Stimulated activated CD4-positive, alpha-beta T cell treated with anti-CD3 and anti-CD28 coated beads, Interleukin-12 subunit alpha, Interleukin-12 subunit beta, amount 100 ng/mL, for 4 hours (primary cell): ENCODE measurements at places on chromosomes 3 and 15.

- DNase-seq, result no peak
Observed at GRCh38 chr3:100129941-100130340, 15.6 kb upstream of the FILIP1L start.

- DNase-seq, result no peak
Observed at GRCh38 chr15:74768099-74768770, 13.6 kb upstream of the CSK start.

DNA sequence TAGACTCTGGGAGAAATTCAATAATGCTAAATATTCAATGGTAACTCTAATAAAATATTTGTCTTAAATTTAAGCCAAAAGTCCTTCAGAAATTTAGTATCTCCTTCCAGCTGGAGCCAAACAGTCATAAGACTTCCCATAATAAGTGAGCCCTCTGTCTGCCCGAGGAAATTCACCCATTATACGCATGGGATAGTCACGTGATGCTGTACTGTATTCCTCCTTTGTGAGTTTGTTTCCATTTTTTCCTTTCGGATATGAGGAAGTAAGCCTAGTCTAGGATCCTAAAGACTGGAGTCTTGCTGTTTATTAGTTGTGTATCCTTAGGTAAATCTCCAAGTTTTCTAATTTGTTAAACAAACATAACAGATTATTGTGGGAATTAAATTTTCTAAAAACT is 110.4 kb upstream of the PLAAT1 start:
- no peak for DNase-seq

GRCh38 chr3:45118615-45119071 is 27.5 kb downstream of the CDCP1 start:
- no peak for DNase-seq

DNA sequence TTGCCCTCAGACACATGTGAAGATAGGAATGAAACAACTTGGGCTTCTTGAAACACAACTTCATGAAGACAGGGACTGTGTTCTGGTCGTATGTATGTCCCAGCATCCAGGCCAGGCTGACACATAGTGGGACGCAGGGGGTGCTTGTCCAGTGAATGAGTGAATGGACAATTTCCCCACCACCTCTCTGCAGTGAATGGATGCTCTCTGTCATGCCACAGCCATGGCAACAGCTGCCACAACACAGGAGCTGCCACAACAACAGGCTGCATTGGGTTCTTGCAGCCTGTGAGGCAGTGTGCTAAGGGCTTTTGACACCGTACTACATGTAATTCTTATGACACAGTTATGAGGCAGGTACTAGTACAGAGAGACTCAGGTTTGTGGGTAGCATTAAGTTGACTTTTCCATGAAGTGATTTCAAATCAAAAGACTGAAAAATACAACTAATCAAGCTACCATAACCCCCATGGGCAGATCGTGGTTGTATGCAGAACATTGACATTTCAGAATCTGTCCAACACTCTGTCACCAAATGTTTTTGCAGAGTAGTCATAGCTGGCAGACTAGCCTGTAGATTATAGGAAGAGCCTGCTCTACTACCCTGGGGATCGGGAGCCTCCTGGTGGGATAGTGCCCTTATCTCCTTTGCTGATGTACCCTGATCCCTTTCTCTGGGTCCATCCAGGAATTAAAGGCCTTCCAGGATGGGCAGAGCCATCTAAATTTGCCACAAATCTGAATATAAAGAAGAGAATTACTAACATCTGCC is 40.8 kb downstream of the CLSTN2 start:
- no peak for DNase-seq

GRCh38 chr3:176906046-176906905 is 291.0 kb downstream of the TBL1XR1 start:
- DNase-seq, result no peak

DNA sequence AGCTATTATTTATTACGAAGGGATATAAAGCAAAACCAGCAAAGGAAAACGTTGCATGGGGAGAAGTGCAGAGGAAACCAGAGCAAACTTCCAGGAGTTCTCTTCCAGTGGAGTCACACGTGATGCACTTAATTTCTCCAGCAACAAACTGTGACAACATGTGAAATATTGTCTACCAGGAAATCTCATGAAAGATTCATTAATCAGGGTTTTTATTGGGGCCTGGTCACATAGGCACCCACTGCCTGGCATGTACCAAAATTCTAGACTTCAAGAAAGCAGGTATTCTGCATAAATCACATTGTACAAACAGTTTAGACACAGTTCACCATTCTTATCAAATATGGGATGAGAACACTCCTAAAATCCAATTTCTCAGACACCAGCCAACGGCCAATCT is 5.4 kb upstream of the TFG start:
- DNase-seq, result no peak

DNA sequence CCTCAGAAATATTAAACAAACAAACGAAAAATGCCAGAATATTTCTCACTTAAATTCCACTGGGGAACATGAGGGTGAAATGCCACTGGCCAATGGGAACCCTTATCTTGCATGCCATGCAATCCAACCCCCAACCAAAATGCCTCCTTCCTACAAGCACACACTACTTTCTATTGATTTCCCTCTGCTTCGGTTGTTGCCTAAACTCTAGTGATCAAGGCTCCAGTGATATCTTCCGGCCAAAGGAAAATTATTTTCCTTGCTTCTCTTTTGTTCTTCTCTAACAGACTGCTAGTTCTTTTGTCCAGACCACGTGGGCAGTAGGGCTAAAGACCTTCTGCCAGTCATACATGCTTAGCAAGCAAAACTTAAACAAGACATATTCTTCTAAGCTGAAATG is 115.7 kb downstream of the TMCC1 start:
- no peak for DNase-seq

GRCh38 chr15:65924004-65924403 is 54.7 kb downstream of the RAB11A start:
- no peak for DNase-seq

DNA sequence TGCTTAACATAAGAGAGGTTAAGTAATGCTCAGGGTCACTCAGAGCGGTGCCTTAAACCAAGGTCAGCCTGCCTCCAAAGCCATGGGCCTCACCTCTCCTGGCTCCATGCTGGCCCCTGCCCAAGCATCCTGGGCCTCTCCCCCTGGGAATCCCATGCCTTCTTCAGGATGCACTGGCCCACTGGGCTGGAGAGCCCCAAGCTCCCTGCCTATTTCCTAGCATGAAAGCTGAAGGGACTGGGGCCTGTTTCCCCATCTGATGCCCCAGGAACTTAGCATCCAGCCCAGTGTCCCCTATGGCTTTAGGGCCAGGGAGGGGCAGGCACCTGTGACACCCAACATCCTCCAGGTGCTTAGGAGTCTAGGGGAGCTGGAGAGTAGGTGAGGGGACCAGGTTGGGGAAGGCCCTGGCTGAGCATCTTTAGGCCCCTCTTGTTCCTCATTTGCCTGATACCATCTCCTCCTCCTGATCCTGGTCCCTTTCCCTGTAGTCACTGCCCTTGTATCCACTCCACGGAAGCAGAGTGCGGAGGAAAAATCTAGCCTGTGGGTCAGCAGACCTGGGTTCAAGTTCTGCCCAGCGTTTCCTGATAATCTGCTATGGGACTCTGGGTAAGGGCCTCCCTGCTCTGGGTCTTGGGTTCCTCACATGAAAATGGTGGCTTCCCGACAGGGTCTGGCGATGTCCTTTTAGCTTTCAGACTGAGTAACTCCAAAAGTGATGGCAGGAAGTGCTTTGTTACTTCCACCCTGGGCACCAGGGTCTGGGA is 28.6 kb downstream of the EHD4 start:
- DNase-seq, result no peak

DNA sequence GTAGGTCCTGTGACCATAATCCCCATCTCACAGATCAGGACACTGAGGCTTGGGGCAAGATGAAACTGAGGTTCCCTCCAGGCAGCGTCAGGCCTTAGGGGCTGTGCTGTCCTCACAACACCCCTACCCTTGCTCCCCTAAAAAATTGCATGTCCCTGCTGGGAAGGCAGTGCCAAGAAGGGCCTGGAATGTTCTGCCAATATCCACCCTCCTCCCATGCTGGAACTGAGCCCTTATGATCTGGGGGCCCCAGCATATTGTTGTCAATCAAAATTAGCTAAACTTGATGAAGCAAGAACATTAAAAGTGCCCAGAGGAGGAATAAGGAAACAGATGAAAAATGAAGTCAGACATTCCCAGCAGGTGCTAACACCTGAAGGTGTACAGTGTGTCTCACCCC is 13.4 kb upstream of the RTP3 start:
- no peak for DNase-seq

GRCh38 chr3:46163556-46164041 is 44.5 kb downstream of the CCR1 start:
- no peak for DNase-seq

DNA sequence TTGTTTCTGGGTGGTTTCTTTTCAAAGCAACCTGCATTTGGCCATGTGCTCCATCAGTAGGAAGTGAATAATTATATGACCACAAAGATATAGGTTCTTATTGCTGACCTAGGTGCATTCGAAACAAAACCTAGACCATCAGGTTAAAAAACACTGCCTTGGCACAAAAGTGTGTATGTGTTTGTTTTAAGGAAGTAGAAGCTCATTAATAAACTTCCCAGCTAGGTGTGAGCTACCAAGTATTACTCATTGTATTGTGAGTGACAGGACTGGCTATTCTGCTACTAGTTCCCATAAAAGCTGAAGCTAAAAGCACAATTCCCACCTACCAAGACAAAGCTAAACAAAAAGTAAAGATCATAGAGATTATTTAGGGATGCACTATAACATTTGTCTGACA is 168.2 kb downstream of the TP63 start:
- no peak for DNase-seq

- DNase-seq, result no peak
Observed at GRCh38 chr3:127120851-127121647, 71.9 kb upstream of the PRR23E start.

- DNase-seq, result no peak
Observed at GRCh38 chr15:70775160-70775559, 11.8 kb upstream of the UACA start.

DNA sequence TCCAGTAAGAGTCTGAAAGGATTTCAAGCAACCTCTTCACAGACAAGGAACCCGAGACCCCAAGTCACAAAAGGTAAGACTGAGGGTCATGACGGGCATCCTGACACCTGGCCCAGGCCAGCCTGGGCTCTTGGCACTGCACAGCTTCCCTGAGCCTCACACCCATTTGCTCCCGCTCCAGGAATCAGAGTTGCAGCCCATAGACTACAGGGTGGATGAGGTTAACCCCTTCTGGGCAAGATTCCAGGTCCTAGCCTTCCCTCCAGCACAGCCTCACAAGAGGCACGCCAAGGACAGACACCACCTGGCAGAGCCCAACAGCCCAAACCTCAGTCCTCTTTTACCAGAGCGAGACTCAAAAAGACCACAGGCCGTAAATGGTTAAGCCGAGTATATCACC is 36.2 kb downstream of the RBPMS2 start:
- DNase-seq, result no peak

GRCh38 chr15:39925112-39925842 is 5.2 kb upstream of the GPR176 start:
- DNase-seq, result no peak

GRCh38 chr15:51752888-51753287 is 1.5 kb downstream of the TMOD2 start:
- DNase-seq, result no peak

DNA sequence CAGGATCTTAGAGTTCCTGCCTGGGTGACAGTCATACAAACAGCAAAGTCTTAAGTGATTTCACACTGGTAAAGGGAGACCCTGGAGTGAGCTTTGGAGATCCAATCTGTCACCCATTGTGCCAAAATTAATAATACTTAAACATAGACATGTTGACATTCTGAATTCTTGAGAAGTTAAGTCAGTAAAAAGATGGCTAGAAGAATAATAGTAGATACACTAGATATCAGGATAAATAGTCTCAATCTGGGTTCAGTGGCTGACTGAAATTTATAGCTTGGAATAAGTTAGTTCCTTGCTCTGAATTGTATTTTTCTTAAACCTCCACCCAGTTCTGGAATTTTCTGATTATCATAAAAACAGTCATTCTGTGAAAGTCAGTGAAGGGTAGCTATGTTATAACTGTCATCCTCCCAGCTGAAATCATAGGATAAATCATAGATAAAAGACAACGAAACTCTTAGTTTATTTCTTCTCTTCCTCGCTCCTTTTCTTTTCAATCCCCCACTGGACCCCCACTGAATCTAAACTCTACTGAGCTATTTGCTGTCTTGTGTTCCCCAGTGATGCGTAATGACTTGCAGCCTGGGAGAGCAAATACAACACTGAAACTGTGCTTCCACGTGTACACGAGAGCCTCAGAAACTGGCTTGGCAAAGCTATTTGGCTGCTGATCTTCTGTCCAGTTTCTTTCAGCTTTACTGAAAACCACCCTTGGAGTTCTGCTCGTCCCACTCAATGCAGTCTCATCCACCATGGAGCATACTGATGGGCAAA is 175.4 kb upstream of the TP63 start:
- DNase-seq, result no peak

GRCh38 chr3:125107861-125108567 is 52.2 kb upstream of the HEG1 start:
- DNase-seq, result no peak

GRCh38 chr3:62143843-62144450 is 229.4 kb downstream of the FEZF2 start:
- DNase-seq, result no peak

GRCh38 chr3:135145581-135145980 is 350.5 kb downstream of the EPHB1 start:
- no peak for DNase-seq

GRCh38 chr3:66397745-66398144 is 103.1 kb downstream of the LRIG1 start:
- DNase-seq, result no peak

- no peak for DNase-seq
Observed at GRCh38 chr15:78322243-78322642, 17.9 kb upstream of the CRABP1 start.

DNA sequence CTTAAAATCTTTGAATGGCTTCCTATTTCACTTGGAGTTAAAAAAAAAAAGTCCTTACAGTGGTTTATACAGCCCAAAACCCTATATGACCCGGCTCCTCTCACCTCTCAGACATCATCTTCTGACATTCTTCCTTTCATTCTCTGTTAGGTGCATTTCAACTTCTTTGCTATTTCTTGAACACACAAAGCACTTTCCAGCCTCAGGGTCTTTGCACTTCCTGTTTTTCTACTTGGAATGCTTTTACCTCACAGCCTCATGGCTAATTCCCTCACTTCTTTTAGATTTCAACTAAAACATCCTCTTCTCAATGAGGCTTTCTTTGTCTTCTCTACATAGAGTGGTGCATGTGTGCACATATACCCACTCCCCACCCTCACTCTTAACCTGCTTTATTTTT is 91.0 kb upstream of the MB21D2 start:
- DNase-seq, result no peak
